ENCODE measurements at places on chromosomes 4 and X. TPM values are rescaled to one million over a fixed set of nuclear protein-coding genes. Genes with fewer than 3 reads are reported as not detected.

- no peak overlapping the region for H3K27ac ChIP-seq
- no peak overlapping the region for H3K4me3 ChIP-seq
- no peaks in the 10 kb centered on the region for H3K36me3 ChIP-seq
- DNase-seq, result no peak
Observed at GRCh38 chr4:79147251-79147650, 178.6 kb downstream of the NAA11 start.

SLC25A5 gene
- total RNA-seq, result 641 TPM

DKK2 gene
- total RNA-seq, result not detected

CENPI gene
- total RNA-seq, result 15.3 TPM

GRCh38 chr4:151175233-151175632 is 75.8 kb downstream of the RPS3A start:
- H3K27ac ChIP-seq, result no peak overlapping the region
- H3K4me1 ChIP-seq, result no peaks in the 10 kb centered on the region
- H3K36me3 ChIP-seq, result no peaks in the 10 kb centered on the region
- no peak for DNase-seq
- H3K4me3 ChIP-seq, result no peak overlapping the region

BRCC3 gene
- 21.3 TPM for total RNA-seq

TCP11X2 gene
- not detected for total RNA-seq

GRCh38 chr4:136680271-136680670 is 852.0 kb downstream of the PCDH18 start:
- no peak overlapping the region for H3K27ac ChIP-seq
- no peaks in the 10 kb centered on the region for H3K27me3 ChIP-seq
- H3K4me1 ChIP-seq, result no peaks in the 10 kb centered on the region
- no peak overlapping the region for H3K4me3 ChIP-seq

GRCh38 chr4:184114431-184114830 is 103.2 kb downstream of the ENPP6 start:
- no peaks in the 10 kb centered on the region for H3K4me1 ChIP-seq
- H3K36me3 ChIP-seq, result no peaks in the 10 kb centered on the region
- no peak overlapping the region for H3K4me3 ChIP-seq
- H3K27ac ChIP-seq, result no peak overlapping the region
- no peaks in the 10 kb centered on the region for H3K27me3 ChIP-seq
- no peak for DNase-seq

GRCh38 chr4:122309988-122310626 is 68.7 kb upstream of the ADAD1 start:
- no peaks in the 10 kb centered on the region for H3K36me3 ChIP-seq
- no peaks in the 10 kb centered on the region for H3K4me1 ChIP-seq
- no peak overlapping the region for H3K27ac ChIP-seq

DNA sequence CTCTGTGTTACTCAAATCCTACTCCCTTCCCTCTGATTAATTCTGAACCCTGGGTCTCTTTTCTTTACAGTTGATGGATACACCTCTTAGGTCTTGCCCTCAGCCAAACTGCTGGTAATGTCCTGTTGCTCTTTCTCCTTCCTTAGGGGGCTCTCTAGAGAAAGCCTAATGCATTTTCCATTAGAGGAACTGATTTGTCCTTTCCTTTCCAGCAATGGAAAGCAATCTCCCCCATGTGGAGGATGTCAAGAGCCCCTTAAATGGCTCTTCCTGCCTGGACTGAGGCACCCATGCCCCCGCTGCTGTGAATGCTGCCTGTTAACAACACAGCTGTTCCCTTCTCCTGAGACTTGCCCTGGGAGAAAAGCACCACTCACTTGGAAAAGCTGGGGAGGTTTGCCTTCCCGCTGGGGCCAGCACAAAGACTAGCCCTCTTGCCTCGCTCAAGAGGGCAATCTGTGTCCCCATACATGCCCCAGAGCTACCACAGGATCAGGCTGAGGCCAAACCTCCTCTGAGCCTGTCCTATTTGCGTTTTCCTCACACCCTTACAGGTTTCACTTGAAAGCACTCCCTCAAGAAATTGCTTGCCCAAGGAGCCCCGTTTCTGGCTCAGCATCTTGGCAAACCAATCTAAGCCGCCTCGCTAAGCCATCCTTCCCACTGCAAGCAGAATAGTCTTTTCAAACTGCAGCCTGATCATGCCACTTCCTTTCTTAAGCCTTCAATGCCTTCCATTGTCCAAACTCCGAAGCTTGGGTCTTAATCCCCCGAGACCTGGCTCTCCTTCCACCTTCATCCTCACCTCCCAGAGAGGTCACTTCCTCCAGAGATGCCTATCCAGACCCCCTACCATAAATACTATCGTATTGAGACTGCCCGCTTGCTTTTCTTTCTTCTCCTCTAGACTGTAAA is 23.2 kb upstream of the SMIM20 start:
- no peaks in the 10 kb centered on the region for H3K36me3 ChIP-seq
- no peaks in the 10 kb centered on the region for H3K4me1 ChIP-seq

CLGN gene
- total RNA-seq, result 1.4 TPM

GRCh38 chr4:124179506-124180186 is 532.9 kb downstream of the ANKRD50 start:
- no peak overlapping the region for H3K27ac ChIP-seq
- DNase-seq, result no peak
- H3K27me3 ChIP-seq, result no peaks in the 10 kb centered on the region
- H3K36me3 ChIP-seq, result no peaks in the 10 kb centered on the region
- no peak overlapping the region for H3K4me3 ChIP-seq

- H3K36me3 ChIP-seq, result no peaks in the 10 kb centered on the region
- DNase-seq, result no peak
- no peak overlapping the region for H3K4me3 ChIP-seq
- H3K27ac ChIP-seq, result no peak overlapping the region
Observed at GRCh38 chr4:174789657-174790056, 39.4 kb downstream of the GLRA3 start.

SH3D19 gene
- total RNA-seq, result 37.5 TPM
